ENCODE measurements at places on chromosomes 5 and 9.
A peak's percentile ranks its signal among the peaks of the same experiment; 100 is the strongest.

DNA sequence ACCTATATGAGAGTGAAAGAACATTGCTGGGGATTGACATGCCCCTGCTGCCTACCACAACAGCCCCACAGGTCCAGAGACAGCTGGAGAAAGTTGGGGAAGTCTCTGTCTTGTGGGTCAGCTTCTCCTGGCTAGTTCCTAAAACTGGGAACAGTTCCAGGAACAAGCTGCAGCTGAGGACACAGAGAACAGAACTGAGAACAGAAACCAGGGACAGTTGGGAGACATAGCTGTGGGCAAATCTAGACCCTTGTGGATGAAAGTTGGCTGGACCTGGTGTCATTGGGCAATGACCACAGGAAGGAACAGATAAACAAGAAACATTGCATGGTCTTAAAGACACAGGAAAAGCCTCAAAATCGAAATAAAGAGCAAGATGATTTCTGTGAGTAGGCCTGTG is 58.3 kb upstream of the MOCS2 start:
- DNase-seq: no peak

DNA sequence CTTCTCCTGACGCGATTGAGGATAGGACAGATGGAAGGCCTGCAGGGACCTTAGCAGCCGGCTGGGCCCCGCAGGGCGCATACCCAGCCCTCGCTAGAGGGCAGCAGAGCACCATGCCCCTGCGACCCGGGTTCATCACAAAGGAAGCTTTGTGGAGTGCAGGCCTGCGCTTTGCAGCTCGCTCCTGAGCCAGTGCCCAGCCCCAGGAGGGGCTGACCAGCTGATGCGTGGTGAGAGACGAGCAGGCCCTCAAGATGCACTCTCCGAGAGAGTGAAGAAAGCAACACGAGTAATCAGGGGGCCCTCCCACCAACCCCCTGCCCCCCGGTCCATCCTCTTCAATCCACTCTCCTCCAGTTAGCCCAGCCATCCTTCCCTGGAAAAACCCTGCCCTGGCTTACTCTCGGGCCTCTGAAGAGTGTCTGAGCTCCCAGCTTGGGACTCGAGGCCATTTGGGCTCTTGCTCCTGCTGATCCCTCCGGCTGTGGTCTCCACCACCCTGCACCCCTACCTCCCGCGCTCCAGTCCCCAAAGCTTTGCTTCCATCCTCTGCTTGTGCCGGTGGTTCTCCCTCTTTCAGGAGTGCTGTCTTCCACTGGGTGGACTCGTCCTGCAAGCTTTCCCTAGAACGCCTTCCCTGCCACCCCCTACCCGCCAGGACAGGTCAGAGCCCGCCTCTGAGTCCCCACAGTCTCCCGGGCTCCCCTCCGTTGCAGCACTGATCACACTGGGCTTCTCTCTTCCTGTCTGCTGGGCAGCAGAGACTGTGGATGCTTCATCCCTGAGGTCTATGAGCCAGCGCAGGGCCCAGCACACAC is 9.1 kb upstream of the KIF12 start:
- peak; percentile 54 for DNase-seq

GRCh38 chr9:22454016-22454415 is 7.4 kb downstream of the DMRTA1 start:
- DNase-seq: no peak

DNA sequence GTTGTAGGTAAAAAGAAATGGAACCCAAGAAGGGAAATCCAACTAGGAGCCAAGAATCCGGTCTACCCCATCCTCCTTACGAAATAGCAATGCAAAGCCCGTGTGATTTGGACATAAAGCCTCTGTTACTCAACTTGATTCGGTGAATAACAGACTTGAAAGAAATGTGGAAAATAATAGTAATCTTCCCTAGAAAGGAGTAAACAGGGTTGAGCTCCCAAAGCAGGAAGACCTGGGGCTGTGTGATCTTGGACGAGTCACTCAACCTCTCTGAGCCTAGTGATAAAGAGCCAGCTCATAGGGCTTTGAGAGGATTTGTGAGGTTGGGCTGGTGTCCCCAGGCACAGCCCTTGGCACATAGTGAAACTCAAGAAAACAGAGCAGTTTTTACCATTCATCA is 42.7 kb upstream of the IL17B start:
- no peak for DNase-seq

DNA sequence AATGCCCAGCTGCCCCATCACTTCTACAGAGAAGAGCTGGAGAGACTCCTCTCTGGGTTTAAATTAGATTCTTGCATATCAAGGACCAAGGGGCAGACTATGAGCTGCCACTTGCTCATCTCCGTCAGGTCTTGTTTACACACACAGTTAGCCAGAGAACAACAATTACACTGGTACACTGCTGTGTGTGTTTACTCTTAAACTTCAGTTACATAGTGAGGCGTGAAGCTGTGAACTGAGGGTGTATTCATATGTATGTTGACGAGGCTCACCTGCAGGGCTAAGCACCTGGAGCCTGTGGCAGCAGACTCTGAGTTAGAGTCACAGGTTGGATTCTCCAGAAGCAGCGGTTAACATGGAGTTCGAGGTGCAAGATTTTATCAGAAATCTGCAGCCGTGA is 155.4 kb upstream of the ANKH start:
- peak; percentile 31 for DNase-seq

- no peak for DNase-seq
Observed at GRCh38 chr9:72958485-72959281, 5.8 kb upstream of the ALDH1A1 start.

DNA sequence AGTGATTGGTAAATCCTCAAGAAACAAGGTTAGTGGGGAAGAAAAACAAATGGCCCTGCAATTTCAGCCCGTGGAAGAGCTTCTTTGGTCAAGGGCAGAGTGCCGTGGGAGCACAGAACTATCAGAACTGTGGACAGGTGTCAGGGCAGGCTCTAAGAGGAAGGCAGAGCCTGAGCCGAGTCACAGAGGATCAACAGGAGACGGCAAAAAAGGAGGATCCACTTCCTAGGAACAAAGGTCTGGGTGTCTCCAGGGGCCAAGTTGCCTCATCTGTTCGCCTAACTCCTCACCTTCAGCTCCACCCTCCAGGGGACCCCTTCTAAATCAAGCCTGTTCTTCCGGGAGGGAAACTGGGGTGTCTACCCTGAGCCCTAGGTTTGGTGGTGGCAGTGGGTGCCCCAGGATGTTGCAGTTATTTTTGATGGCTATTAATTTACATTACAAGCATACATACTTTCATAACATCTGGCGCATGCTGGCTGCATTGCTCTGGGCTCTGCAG is 88.0 kb downstream of the FEM1C start:
- no peak for DNase-seq

DNA sequence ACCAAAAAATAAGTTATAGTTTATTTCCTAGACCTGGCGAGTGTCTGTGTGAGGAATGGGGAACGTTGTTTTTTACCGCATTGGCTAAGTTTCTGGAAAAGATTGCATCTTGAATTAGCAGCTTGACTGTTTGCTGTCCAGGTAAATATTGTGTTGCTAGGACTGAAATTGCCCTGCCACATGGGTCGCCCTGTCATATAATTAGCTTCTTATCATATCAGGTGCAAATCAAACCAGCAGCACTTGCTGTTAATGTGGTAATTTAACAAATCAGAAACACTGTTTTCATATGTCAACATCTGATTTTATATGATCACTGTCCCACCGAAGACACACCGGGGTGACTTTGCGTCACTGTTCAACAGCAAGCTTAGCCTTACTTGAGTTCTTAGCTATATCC is 63.7 kb upstream of the ZNF622 start:
- DNase-seq: no peak

DNA sequence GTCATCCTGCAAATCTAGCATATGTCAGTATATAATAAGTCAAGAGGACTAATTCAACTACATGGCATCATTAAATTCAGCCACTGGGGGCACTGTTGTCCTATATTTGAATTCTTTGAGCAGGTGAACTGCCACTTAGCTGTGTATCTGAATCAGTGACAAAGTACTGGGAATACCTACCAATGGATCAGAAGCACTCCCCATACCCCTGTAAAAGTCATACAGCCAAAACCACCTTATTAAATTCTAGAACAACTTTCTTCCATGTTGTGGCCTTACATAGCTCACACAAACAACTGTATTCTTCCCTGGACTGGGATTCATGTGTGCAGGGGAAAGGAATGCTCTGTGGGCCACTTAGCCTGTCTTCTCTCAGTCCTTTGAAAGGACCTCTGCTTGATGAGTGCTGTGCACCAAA is 57.4 kb upstream of the PLPP6 start:
- DNase-seq: peak; percentile 43

- DNase-seq: no peak
Observed at GRCh38 chr5:126455264-126455663, 32.1 kb downstream of the GRAMD2B start.

DNA sequence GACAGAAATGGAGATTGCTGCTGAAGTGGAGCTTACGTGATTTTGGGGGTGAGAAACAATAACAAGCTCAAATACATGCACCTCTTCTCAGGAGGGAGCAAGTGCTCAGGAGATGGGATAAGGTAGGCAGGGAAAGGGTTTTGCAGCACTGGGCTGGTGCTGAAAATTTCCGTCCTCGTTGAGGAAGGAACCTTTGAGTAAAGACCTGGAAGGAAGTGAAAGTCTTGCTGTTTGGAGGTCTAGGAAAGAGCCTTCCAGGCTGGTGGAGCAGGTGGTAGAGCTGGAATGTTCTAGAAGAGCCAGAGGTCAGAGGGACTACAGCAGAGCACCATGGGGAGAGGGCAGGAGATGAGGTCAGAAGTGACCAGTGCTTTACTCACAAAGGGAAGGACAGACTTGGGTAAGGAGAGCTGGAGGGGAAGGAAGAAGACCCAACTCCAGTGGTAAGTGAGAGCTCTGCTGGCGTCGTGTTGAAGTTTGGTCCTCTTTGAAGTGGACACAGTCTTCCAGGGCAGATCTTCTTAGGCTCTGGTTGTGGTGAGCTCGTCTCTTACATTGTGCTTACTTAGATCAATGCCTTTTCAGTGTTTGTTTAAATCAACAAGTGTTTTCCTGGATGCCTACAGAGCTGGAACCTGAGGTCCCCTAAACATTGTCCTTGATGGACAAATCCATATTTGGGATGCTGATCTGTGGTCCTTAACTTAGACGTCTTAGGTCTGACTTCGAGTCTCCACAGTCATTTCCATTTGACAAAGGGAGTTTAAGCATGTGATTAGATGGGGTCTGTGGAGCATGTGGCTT is 21.0 kb downstream of the ANKRD33B start:
- no peak for DNase-seq

DNA sequence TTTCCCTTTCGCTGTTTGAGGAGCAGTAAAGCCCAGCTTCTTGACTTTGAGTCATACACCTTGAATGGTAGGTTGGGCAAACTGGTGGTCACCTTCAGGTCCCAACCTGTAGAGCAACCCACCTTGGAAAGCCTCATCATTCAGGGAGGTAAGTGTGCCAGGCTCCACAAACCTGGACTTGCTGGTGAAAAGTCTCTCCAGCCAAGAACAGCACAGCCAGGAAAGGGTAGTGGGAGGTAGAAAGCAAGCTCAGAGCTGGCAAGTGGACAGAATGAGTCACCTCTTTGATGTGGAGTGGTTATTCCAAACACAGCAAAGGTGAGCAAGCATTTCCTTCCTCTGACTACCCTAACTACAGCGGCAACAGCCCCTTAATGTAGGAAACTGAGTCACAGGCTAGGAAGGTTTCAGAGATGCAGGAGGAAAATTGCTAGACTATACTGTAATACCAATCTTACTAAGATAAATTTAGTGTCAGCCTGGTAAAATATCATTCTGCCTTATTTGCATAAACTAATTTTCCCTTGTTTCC is 117.5 kb upstream of the MTAP start:
- no peak for DNase-seq

- no peak for DNase-seq
Observed at GRCh38 chr9:125635888-125636287, 71.1 kb downstream of the MAPKAP1 start.
